ENCODE measurements at places on chromosomes 4 and X.
A peak's percentile ranks its signal among the peaks of the same experiment; 100 is the strongest.

DNA sequence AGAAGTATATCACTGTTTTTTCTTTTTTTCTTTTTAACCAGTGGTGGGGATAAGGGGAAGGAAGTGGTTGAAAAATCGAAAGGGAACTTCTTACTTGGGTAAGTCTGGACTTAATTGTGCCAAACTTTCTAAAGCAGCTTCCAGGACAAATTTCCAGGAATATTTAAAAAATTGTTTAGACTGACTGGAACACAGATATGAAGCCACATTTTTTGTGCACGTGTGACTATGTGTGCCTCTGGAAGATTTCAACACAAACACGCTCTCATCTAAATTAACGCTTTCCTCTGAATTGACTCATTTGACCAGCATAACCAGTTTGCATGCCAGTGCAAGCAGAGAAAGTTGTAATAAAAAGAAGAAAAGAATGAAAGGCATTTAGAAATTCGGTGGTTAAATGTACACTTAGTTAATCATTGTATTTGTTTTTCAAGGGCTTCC lies 18.8 kb upstream of the YTHDC1 start:
- peak; percentile 86 for DNase-seq

DNA sequence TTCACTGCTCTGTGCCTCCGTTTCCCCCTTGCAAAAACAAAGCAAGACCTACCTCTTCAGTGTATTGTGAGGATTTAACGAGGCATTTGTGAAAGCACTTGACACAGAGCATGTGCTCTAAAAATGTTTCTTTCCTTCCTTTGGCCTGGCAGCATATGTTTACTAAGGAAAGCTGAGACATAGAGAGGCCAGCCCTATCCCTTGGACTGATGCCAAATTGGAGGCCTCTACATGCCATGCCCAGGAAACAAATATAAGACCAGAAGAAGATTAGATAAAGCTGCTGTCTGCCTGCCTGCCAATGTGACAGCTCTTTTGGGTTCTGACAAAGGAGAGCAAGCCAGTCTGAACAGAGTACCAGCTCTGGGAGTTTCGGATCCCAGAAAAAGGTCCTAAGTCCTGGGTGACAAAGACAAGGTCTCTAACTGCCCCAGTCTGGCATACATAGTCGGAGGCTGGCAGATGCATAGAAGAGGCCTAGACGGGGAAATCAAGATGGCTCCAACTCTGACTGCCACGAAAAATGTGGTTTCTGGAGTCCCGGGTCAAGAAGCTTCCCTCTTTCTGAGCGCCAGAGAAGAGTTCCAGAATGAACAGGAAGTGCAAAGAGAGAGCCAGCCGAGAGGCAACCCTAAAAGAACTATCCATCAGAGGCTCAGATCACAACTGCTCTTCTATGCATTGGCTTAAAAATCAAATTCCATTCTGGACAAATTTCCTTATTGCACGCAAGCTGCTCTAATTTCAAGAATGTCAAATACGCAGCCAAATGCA lies 25.8 kb downstream of the OTUD6A start:
- peak; percentile 56 for DNase-seq

DNA sequence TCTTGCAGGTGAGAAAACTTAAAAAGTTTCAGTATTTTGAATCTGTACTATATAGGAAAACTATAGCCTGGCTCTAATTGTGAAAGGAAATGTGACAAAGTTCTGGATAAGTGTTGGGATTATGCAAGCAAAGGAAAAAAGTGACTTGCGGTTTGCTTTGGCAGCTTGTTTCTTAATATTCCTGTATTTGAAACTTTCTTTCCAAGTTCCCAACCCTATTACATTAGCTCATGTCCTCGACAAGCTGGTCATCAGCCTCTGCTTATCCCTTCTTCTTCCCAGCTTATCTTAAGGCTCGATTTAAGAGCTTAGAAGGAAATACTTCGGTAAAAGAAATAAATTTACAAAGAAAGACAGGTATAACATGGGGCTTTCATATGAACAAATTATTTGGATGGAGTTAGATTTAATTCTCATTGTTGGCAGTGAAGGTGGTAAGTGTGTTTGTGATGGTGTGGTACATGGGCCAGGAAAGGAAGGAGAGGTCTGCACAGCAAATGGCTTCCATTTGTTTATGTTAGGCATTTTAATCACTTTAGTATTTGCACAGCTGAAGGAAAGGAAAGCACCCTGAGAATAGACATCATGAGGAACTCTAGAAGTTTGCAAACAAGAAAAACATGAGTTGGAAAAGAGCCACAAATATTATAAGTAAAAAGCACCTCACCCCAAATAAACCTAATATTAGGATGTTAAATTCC lies 5.1 kb upstream of the MYOZ2 start:
- peak; percentile 13 for DNase-seq

- DNase-seq, result no peak
Observed at GRCh38 chrX:16312761-16313623, 145.7 kb downstream of the MAGEB17 start.
